Activated CD4-positive, alpha-beta T cell treated with anti-CD3 and anti-CD28 coated beads, Interleukin-2, amount 50 U/mL, for 48 hours (primary cell): ENCODE measurements at places on chromosomes 4 and X.

- DNase-seq = peak; percentile 7
Observed at GRCh38 chr4:185304944-185305690, 90.6 kb downstream of the LRP2BP start.

GRCh38 chr4:149141391-149141790, 674.3 kb downstream of the IQCM start:
- no peak for DNase-seq

DNA sequence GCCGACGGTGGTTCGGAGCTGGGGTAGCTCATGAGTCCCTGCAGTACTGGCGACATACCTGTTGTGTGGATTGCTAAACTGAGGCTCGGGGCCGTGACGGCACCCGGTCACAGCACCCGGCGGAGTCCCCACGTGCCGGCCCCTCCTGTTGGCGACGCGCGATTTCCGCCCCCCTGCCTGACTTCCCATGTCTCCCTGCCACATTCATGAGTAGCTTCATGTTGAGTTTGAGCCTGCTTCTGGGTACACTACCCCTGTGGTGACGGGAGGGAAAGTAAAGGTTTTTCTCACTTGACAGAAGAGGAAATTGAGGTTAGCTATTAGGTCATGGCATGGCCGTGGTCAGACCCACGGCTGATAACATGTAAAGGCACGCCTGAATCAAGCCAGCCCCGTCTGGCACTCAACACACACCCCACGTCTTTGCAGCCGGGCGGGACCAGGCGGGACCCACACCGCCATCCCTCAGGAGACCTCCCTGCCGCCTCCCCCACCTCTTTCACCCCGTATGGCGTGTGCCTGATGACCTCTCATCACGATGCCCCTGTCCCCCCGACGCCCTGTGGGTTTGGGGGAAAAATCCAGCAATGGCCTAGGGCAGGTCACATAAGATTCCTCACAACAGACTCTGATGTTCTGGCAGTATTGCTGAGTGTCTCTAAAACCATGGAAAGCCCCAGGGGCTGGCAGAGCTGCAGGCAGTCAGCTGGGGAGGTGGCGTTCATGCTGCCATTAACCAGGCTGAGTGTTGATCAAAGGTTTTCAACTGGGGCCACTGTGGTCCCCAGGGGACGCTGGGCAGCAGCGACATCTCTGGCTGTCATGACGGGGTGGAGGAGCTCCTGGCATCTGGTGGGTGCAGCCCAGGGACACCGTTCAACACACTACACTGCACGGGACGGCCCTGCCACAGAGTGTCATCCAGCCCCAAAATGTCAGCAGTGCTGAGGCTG, 29.2 kb downstream of the P2RY8 start:
- no peak for DNase-seq

DNA sequence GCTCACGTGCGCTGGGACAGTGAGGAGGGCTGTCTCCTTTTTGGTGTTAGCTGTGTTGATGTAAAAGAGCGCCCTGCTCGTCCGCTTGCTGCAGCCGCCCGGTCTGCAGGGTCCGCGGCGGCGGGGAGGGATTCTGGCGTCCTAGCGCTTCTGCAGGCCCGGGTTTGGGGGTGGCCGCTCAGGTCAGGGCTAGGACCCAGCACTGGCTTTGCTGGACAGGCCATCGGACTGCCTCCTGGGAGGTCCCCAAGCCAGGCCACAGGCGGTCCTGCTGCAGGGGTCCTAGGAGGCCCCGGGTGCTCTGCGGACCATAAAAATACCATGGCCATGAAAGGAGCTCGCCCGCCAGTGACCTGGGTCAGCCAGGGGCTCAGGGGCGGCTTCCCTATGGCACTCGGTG, 308.7 kb downstream of the DCTD start:
- DNase-seq = no peak

GRCh38 chrX:67289055-67289499, 254.7 kb upstream of the AR start:
- DNase-seq = no peak

GRCh38 chr4:153155686-153156085, 48.6 kb upstream of the TRIM2 start:
- no peak for DNase-seq
